Posterior vena cava (tissue), 2 donors: ENCODE measurements at places on chromosomes 4 and X. TPM values are rescaled to one million over a fixed set of nuclear protein-coding genes. Genes with fewer than 3 reads are reported as not detected.

QRFPR gene
- total RNA-seq: not detected

SCML2 gene
- total RNA-seq: 1.0 TPM

GYPE gene
- total RNA-seq: 1.5 TPM

IL9R gene
- 0.83 TPM for total RNA-seq

CLDN34 gene
- total RNA-seq: not detected

SH3BP2 gene
- total RNA-seq: 52.4 TPM

DNA sequence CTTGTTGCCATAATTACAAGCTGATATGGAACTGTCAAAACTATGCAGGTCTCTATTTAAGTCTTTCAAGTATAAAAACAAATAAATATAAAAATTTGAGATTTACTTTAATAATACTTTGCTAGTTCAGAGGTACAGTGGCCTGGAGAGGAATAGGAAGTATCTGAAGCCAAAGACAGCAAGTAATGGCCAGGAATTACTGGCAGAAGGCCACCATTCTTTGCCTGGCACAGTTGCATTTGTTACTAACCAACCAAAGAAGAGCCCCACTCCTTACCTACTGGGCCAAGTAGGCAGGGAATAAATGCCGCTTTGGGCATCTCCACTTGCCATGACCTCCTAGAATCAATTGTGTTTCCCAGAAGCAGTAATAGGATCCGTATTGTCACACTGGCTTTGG, 13.8 kb upstream of the ADAMTS3 start:
- no peak for DNase-seq

DNA sequence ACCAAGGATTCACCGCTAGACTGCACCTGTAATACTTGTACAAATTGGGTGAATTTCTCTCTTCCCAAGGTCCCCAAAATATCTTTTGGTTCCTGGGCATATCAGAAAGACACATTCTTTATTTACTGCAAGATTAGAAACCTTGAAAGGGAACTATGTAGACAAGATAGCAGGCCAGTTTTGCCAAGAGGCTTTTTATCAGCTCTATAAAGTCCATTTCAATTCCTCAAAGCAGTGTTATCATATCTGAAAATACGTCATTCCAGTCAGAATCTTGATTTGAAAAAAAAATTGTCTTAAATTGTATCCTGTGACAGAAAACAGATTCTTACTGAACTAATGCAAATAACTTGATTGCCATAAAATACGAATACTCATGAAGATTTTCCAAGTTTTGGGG, 37.0 kb upstream of the NSG1 start:
- DNase-seq: no peak

GRCh38 chrX:24657671-24658386, 10.7 kb upstream of the PCYT1B start:
- no peak for DNase-seq

GRCh38 chr4:187558391-187558790, 437.2 kb upstream of the ZFP42 start:
- no peak for DNase-seq

DNA sequence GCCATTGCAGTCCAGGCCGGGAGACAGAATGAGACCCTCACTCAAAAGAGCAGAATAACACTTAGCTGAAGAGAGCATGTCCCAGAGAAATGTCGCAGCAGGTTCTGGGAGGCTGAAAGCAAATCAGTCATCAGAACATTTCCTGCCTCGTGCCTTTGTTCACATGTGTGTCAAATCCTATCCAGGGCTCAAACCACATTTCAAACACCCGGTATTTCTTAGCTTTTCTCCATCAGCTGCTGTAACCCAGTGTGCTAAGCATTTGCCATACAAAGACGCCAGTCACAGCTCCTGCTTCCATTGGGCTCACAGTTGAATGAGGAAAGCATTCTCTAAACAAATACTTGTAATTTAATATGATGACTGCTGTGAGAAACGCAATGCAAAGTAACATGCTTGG, 6.0 kb downstream of the PALLD start:
- DNase-seq: no peak

DNA sequence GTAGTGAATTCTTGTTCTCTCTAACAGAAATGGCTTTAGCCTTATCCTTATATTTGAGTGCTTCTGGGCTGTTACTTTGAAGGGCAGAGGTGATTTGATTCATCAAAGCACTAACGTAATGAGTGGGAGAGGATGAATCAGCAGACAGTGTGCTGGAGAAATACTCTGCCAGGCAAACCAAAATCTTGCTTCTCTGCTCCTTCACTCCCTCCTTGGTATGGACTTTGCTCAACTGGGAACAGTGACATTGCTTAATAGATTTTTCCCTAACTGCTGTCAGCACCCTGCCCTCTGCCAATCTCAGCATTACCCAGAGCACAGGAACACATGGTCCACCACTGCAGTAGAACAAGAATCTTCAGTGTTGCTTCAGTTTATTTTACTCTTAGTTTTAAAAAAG, 56.0 kb downstream of the PDLIM5 start:
- no peak for DNase-seq

DNA sequence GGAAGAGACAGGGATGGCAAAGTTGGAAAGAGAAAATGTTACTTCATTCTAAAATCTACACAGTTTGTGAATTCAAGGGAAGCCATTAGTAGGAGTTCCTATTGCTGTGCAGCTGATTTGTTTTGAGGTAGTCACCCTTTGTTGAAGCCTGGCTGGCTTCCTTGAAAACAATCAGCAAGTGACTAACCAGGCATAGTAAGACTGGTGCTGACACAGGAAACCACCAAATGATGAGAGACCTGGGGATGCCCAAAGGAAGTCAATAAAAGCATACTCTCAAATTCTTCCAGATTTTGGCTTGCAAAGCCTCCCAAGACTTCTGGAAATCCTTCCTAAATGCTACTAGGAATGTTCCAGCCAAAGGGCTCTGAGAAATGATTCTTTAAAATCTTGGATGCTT, 23.9 kb upstream of the PRDM8 start:
- DNase-seq: no peak

DNA sequence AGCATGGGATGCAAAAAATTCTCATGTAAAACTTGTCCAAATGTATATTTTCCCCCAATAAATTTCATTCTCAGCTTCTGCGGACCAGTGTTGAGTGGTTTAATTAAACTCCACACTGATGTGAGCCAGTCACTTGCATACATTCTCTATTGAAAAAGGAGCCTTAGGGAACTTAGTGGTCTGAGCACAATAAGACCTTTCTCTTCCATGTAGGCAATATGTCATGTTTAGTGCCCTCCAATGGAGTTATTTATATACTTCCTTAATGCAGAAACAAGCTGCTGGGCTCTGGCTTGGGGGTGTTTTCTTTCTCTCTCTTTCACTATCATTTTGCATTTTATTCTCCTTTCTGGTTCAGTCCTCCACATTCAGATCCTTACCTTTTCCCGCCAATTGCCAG, 196.9 kb downstream of the ANAPC10 start:
- no peak for DNase-seq

- no peak for DNase-seq
Observed at GRCh38 chrX:57655065-57655464, 25.0 kb downstream of the NLRP2B start.

DNA sequence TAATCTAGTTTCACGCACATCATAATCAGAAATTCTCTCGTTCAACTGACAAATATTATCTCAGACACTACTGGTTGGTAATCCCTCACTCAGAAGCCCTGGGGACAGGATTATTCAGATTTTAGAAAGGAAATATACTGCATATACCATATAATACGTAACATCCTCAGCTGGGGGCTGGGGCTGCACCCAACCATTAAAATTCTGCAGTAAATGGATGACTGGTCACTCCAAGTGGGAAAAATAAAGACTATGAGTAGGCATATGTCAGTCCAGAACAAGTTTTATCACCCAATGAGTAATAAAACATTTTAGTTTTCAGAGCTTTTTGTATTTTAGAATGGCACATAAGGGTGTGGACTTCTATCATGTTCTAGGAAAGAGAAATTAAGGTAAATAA, 121.7 kb upstream of the MAP3K15 start:
- DNase-seq: no peak

GRCh38 chrX:53435997-53436396, 1.8 kb upstream of the HSD17B10 start:
- DNase-seq: no peak

DNA sequence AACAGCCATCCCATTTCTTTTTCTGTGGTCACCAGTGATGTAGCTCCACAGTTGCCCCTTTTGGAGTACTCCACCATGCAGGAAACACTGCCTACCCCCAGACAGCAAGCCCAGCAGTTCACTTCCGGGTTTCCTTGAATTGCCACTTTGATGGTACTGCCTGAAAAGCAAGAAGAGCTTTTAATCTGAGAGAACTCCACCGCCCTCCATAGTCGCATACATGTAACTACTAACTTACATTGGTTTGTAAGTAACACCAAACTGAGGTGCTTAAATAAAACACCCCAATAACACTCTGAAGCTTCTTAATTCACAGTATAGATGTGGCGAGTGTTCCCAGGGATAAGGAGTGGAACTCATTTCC, 53.6 kb upstream of the HPSE start:
- DNase-seq: no peak

- DNase-seq: no peak
Observed at GRCh38 chrX:115408771-115409400, 119.4 kb downstream of the LUZP4 start.

DNA sequence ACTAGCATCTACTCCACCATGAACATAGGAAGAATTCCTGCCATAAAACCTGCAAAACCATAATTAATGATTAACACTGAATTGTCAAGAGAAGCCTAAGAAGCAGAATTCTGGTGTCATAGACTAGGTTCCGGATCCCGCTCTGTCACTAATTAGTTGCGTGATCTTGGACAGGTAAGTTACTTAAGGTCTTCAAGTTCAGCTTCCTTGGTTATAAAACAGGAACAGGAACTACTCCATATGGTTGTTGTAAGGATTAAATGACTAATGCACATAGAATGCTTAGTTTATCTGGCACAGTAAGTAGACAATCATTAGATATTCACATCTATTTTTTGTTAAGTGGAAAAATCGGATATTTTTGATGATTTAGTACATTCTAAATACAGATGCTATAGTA, 14.3 kb downstream of the G3BP2 start:
- no peak for DNase-seq

DNA sequence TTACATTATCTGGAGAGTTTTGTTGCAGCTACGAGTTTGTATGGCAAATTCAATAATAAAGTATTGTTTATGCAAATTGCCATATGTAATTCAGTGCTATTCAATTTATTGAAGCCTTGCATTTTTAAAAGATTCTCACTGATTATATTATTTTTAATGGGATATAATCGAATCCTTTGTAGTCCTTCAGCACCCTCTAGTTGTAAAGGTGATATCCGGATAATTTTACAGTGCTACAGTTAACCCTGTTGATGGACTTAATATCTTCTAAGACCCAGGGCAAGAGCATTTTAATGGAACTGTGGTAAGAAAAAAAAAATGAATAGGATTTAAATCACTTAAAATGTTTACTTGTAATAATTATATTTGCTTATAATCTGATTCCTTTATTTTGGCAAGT, 48.5 kb upstream of the GRIA2 start:
- no peak for DNase-seq

GRCh38 chrX:150871341-150871811, 27.1 kb downstream of the CD99L2 start:
- DNase-seq: no peak

- no peak for DNase-seq
Observed at GRCh38 chr4:151990201-151990600, 229.4 kb upstream of the GATB start.

GRCh38 chr4:82044141-82044993, 329.4 kb downstream of the HNRNPD start:
- DNase-seq: peak; percentile 89

DNA sequence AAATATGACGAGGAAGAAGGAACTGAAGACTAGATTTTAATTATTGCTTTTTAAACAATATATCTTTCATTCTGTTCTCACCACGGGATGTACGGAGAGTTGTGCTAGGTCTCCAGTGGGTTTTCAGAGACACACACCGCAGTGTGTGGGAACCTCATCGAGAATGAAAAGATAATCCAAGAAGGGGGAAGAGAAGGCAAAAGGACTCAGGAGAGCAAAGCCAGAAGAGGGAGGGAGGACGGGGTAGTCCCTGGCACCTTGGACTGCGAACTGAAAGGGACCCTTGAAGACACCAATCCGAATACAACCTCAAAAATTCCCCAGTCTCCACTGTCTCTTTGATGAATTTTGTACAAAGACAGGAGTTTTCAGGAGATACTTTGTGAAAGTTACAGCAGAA, 932 bp upstream of the LEF1 start:
- DNase-seq: no peak
